ENCODE measurements at places on chromosomes 7 and 10.

DNA sequence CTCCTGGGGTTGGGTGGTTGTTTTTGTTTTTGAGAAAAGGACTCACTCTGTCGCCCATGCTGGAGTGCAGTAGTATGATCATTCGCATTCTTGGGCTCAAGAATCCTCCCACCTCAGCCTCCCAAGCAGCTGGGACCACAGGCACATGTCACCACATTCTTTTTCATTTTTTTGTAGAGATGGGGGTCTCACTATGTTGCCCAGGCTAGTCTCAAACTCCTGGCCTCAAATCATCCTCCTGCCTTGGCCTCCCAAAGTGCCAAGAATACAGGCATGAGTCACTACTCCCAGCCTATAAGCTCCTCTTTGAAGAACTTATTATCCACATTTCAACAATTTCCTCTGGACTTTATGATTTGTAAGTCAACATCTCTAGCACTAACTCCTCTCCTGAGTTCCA is 102.7 kb downstream of the KMT2C start:
- DNase-seq, result no peak

- peak; percentile 68 for DNase-seq
Measured at GRCh38 chr10:101214446-101215396, 14.5 kb downstream of the LBX1 start.

GRCh38 chr7:88300401-88300945 is 6.2 kb downstream of the STEAP4 start:
- no peak for DNase-seq

- no peak for DNase-seq
Measured at GRCh38 chr10:69397972-69398371, 18.7 kb downstream of the TACR2 start.

DNA sequence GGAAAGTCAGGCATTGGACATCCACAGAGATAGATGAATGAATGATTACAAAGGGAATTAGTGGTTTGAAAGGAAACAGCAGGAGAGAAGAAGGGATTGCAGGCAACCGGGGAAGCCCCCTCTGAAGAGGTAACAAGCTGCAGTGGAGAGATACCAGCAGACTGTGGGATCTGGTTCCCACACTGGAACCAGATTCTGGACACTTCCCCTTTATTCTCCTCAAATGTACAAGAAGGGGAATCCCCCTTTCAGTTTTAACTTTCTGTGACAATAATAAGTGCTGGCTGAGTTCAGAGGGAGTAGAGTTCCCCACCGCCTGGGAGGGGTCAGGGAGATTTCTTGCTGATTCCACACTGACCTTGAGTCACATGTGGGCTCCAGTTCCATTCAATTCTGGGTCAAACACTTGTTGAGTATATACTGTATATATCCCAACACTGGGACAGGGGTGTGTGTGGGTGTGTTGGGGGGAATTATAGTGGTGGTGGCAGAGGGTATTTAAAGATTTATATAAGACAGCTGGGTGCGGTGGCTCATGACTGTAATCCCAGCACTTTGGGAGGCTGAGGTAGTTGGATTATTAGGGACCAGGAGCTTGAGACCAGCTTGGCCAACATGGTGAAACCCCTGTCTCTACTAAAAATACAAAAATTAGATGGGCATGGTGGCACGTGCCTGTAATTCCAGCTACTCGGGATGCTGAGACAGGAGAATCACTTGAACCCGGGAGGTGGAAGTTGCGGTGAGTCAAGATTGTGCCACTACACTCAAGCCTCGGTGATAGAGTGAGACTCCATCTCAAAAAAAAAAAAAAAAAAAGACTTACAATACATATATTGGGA is 16.5 kb upstream of the DDIT4 start:
- DNase-seq, result peak; percentile 67

DNA sequence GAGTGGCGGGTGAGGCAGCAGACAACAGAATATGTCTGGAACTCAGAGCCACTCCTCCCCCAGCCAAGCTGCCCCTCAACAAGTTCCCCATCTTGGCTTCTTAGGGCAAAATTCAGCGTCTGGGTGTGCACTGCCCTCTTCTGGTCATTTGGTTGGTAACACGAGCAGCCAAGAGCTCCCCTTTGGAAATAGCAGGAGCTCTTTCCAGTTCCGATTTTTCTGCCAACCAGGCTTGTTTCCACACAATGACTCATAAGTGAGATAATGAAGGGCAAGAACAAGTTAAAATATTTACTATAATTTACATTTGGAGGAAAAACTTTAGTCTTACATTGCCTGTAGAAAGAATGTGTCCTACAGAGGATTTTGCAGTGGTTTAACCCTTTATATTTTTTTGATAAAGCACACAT is 70.5 kb downstream of the ADCYAP1R1 start:
- no peak for DNase-seq

DNA sequence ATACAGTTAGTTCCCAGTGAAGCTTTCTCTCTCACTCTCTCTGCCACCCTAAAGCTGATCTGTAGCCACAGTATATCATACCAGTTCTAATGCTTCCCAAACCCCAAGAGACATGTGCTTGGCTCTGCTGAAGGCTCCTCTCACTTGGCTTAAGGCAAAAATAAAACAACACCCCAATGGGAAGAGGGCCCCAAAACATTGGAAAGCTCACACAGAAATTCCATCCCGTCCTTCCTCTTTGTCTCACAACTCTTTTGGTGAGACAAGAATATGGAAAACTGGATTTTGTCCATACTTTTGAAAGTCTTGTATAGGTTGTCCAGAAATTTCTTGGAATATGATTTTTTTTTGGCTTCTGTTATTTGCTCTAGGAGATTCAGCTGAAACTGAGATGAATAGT is 56.1 kb upstream of the WNT16 start:
- no peak for DNase-seq

DNA sequence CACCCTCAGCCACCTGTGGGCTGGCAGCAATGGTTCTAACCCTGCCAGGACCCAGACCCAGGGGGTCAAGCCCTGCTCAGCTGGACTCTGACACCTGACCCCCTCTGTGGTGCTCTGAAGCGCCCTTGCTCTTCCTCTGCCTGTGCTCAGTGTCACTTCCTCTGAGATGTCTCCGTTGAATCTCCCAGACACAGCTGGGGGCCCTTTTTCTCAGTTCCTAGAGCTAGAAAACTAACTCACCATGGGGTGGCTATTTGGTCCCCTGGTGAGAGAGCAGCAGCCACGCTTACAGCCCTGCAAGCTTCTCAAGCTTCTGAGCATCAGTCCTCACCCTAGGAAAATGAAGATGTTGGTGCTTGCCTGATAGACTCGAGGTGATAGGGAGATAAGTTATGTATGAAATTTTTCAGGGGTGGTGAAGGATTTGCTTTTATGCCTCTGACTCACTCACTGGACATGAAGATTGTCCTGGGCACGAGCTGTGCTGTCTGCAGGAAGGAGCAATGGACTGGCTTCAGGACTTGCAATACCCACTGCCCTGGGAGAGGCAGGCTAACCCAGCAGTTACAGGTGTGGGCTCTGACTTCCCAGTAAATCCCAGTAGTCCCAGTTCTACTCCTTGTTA is 29.6 kb downstream of the COL13A1 start:
- no peak for DNase-seq

DNA sequence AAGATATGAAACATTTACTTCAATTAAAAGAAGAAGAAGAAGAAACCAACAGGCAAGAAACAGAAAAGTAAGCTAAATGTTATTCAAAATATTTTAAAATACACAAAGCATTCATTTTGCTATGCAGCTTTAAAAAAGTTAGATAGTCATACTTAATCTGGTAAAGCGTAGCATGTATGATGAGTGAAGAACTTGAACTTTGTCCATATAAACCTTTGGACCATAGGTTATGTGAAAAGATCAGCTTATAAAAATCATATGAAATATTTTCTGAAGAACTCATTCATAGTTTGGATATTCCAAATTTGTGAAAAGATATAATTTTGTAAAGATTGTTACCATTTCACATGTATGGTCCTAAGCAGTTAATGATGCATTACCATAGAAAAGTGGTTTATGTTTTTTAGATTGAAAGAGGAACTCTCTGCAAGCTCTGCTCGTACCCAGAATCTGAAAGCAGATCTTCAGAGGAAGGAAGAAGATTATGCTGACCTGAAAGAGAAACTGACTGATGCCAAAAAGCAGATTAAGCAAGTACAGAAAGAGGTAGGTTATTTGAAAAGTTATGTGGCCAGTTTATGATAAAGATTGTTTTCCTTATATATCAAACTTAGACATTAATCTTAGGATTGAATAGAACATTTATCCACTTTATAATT is 37.3 kb downstream of the KIF20B start:
- DNase-seq, result no peak

DNA sequence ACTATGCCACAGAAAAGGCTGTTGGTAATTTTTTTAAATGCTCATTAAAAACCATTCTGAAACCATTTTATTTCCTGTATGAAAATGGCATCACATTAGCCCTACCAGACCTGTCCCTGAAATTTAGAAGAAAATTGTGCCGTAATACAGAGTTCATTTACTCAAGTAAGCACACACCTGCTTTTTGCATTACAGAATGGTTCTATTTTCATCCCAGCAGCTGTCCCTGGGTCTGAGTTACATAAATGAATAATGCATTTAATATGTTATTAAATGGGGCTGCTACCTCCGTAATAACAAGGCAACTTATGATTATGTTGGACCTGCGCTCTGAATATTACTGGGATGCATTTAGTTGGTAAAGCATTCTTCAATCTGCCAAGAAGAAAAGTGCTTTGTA is 508.9 kb downstream of the SORCS1 start:
- no peak for DNase-seq

- DNase-seq, result no peak
Measured at GRCh38 chr7:36599645-36600313, 124.5 kb downstream of the AOAH start.

- DNase-seq, result no peak
Measured at GRCh38 chr7:16564023-16564380, 37.4 kb downstream of the LRRC72 start.

GRCh38 chr10:8787649-8788048 is 733.2 kb downstream of the GATA3 start:
- no peak for DNase-seq

- DNase-seq, result no peak
Measured at GRCh38 chr7:27095050-27095896, 527 bp downstream of the HOXA1 start.

DNA sequence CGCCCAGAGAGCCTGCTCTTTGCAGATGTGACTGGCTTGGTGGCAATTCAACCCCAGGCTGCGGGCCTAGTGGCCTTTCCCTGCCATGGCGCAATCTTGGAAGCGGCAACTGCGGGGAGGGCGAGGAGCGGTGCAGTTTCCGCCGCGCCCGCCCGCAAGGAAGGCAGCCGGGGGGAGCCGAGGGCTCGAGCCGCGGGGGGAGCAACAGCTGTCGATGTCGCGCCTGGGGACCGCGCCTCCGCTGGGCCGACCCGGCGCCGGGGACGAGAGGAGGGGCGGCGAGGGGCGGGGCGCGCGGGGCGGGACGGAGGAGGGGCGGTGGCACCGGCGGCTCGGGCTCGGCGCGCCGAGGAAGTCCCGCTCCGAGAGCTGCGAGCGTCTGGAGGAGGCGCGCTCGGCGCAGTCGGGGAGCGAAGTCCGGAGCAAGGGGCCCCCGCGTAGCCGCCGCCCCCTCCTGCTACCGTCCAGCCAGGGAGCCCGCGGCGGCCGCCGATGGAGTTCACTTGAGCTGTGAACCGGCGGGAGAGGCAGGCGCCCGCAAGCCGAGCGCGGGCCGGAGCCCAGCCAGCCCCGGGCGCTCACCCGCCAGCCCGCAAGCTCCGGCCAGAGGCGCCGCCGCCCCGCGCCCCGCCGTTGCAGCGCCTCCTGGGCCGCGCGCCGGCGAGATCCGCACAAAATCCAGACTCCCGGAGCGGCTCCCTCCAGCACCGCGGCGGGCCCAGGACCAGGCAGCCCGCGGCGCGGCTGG is 438.1 kb upstream of the GALNT17 start:
- DNase-seq, result peak; percentile 95

Measured in aorta (tissue), 5 donors.